Karpas-422 (cell line): ENCODE measurements at places on chromosomes 7 and 10.

DNA sequence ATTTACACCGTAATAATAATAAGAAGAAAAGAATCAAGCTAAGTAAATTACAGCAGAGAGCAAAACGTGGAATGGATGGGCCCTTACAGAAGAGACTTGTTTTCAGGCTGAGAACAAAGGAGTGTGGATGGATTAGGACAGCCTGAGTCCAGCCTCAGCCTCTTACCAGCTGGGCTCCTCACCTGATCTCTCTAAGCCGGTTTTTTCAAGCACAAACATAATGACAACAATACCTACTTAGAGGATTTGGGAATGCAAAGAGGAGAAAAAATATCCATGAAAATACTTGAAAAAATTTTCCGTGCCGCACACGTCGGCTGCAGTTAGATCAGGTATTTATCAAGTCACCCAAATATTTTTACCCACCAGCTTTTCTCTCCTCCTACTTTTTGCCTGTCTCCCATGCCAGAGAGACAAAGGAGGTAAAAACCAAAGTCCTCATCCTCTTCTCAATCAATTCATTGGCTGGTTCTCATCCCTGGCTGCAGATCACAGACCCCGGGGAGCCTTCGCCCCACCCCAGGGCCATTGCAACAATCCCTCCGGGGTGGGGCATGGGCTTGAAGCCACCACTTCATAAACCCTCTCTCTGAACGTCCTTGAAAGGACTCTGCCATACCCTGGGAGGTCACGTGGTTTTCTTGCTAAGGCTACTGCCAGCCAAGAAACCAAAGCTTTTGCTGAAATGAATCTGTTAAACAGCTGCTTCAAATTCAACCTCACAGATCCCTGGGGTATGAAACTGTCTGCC, 29.7 kb upstream of the GTF2I start:
- DNase-seq = no peak

DNA sequence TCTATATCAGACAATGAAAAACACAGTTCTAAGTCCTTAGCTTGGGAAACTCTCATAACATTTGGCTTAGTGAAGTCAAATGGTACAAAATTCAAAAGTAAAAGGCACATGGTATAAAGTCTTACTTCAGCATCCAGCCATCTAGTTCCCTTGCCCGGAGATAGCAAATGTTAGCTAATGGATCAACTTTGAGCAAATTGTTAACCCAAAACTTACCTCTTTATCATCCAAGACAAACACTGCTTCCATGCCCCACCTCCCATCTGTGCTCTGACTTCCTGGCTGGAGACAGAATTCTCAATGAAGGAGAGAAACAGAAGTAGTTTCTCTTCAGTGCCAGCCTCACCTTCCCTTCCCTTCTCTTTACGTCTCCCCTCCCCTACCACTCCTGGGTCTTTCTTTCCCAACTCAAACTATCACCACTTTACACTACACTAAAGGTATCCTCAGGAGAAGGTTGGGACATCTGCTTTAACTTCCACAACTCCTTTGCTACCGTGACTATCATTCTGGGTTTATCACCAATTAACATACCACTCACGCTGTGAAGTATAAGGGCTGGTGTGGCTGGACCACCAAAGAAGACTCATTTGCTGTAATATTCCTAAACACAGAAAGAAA, 21.2 kb upstream of the ZNRF2 start:
- no peak for DNase-seq

DNA sequence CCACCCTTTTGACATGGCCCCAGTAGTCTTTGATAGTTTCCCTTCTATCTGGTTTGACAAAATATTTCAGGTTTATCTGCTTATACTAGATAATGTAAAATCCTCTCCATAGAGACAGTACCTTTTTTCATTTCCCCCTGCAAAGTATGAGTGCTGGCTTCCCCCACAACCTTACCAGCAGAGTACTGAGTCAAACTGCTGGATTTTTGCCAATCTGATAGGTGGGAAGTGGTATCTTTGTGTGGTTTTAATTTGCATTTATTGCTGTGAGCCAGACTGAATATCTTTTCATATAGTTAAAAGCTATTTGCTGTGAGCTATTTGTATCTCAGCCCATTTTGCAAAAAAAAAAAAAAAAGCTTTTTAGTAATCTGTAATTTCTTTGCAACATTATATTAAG, 32.1 kb upstream of the HECTD2 start:
- no peak for DNase-seq

GRCh38 chr10:29356931-29357330, 68.1 kb downstream of the LYZL1 start:
- no peak for DNase-seq

DNA sequence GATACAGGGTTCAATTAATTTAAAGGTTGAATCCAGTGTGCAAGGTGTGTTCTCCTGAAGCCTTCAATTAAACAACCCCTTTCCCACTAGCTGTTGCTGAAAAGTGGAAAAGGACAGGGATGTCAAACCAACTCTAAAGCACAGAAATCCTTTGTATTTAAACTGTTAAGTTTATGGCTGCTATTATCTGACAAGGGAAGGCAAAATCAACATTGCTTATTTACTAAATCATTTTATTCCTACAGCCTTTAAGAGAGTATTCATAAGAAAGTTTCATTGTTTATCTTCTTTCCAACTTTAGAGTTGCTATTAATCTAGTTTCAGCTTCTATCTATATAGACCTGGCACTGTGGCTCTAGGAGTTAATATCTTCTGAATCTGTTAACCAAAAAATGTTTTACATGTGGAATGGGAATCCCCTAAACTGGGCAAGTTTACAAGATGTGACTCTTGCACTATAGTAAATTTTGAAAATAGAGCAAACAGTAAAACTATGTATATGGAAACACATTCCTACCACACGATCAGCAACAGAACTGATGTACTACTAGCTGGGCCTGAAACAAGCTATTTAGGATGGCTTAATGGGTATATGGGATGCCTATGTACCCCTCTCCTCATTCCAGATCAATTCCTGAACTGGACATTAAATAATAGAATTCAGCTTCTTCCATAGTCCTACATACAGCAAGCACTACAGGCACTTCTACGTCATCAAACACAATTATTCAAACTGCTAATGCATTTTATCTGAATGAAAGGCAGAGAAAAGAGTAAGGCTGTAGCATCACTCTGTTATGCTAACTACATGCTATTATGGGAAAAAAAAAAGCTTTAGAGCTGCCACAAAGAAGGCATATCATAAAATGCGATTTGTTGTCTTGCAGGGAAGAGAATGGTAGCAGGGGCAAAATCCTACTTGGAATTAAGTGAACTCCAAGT, 52.8 kb downstream of the CDK6 start:
- DNase-seq = no peak

- DNase-seq = no peak
Observed at GRCh38 chr7:51785876-51786275, 469.3 kb upstream of the COBL start.

GRCh38 chr7:44239361-44239760, 38.6 kb downstream of the YKT6 start:
- no peak for DNase-seq

DNA sequence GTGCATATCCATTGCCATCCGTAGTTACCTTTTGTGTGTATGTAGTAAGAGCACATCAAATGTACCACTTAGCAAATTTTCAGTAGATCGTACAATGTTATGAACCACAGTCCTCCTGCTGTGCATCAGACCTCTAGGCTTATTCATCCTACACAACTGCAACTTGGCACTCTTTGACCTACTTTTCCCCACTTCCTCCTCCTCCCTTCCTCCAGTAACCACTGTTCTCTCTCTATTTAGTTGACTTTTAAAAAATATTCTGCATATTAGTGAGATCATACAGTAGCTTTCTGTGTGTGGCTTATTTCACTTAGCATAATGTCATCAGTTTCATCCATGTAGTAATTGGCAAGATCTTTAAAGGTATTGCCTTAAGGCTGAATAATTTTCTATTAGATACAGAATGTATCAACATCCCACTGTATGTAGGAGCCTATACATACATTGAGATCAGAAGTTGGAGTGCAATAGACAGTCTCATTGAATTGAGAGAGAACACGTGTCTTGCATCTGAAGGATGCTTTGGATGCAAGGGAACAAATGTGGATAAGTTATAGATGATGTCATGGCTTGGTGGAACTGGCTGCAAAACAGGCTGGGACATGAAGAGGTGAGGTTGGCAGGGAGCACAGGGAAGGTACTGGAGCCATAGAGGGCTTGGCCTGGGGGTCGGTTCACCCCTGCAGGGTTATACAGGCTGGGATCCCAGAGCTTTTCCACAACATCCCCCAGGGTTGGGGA, 83.0 kb upstream of the FAM180A start:
- no peak for DNase-seq

- no peak for DNase-seq
Observed at GRCh38 chr10:87913156-87913921, 49.9 kb downstream of the PTEN start.

DNA sequence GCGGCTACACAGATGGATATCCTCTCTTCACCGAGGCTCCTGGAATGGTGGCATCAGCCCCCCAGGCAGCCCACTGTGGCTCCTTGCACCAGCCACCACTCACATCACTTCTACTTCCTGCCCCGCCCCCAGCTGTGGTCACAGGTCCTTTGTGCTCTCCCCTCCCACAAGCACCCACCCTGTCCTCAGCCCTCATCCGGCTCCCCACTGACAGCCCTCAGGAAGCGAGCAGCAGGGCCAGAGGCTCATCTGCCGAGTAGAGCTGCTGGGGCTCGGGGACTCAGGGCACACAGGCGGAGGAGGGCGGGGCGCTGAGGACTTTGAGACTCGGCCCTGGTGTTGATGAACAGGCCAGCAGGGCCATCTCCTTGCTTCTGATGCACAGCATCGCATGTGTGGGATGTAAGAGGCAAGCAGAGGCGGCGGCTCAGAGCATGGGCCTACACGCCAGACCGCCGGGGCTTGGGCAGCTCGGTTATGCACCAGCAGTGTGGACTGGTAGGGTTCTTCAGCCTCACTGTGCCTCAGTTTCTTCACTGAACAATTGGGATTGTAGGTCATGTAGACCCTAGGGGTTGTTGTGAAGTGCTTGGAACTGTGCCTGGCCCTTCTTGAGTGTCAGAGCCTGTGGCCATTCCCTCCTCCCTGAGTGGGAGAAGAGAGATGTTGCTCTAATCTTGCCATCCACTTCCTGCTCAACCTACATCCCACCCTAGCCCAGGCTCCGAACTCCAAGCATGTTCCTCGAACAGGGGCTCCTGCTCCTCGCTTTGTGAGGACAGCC, at the start of gene PRF1:
PRF1 (minus strand) TSS at position 77 of the 784 bp plus-strand sequence. CDS start 1,839 bp downstream, outside the sequence.
- no peak for DNase-seq

DNA sequence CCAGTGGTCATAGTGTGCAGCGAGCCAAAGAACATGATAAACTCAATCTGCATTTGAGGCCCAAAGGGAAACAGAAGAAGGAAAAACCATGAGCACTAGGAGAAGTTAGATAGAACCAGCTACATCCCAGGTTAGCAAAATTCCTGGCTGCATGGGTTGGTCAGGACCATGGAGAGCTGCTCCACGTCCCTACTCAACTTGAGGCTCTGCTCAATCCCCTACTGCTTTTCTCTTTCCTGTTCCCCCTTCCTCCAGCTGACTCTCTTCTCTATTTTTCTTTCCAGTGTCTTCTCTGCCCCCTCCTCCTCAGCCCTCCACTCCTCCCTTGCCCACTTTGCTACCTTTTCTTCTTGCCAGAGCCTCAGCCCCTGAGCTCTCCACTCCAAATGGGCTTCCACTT, 21.9 kb upstream of the VSIR start:
- peak; percentile 54 for DNase-seq

- DNase-seq = no peak
Observed at GRCh38 chr7:105206985-105207384, 181.7 kb downstream of the SRPK2 start.

- DNase-seq = no peak
Observed at GRCh38 chr10:116477986-116478664, 50.5 kb downstream of the PNLIPRP3 start.

GRCh38 chr10:112580267-112580666, 133.3 kb downstream of the VTI1A start:
- no peak for DNase-seq

- DNase-seq = no peak
Observed at GRCh38 chr10:58712982-58713381, 200.3 kb downstream of the BICC1 start.

DNA sequence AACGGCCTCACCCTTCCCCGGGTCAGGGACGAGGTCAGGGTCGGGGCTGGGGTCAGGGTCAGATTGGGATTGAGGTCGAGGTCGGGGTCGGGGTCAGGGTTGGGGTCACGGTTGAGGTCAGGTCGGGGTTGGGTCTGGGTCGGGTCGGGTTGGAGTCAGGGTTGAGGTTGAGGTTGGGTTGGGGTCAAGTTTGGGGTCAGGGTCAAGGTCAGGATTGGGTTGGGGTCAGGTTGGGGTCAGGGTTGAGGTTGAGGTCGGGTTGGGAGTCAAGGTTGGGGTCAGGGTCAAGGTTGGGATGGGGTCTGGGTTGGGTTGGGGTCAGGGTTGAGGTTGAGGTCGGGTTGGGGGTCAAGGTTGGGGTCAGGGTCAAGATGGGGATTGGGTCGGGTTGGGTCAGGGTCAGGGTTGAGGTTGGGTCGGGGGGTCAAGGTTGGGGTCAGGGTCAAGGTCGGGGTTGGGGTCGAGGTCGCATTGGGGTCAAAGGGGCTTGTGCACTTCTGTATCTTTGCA, 131.4 kb downstream of the VIPR2 start:
- DNase-seq = no peak

DNA sequence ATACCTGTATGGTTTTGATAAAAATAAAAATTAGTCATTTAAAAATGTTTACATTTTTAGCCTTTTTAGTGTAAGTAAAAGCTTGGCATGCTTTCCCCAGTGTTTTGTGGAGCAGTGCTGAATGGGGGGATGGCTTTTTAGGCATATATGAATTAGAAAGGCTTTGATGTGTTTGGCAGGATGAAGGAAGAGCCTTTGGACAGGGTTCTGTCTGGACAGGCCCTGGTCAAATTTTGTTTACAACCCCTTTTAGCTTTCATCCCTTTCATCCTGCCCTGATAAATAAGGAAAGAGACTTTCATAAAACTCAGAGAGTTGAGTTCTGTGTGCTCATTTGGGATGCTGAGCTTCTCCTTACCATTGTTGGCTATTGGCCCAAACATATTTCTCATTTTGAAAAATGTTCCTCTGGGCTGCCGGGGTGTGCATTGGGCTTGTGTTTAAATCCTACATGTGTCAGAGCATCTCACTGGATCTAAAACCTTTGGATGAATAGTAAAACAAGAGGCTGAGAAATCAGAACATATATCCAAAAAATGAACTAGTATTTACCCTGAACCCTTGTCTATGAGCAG, 68.1 kb upstream of the PHYHIPL start:
- no peak for DNase-seq

- DNase-seq = no peak
Observed at GRCh38 chr7:28700096-28700495, 258.0 kb downstream of the TRIL start.

DNA sequence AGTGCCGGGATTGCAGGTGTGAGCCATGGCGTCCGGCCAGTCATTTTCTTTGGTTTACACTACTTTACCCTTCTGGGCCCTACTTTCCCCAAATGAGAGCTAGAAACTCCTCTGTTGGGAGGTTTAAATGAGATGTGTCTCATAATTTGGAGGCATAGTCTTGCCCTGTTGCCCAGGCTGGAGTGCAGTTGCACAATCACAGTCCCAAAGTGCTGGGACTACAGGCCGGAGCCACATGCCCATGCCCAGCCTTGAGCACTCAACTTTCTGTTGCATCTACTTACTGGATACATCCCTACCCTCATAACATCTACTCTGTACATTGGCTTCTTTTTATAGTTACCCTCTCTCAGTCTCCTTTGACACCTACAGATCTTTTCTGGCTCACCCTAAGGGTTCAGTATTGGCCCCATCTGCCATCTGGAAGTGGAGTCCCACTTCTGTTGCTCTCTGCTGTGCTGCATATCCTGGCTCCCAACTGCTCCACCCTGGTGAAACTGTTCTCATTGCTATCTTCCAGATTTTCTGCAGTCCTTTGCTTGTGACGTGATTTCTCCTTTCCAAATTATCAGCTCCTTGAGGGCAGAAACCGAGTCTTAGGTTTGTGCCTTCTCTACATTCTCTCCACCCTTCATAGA, 8.4 kb downstream of the EIF4H start:
- DNase-seq = peak; percentile 49

GRCh38 chr7:55063061-55063460, 44.2 kb downstream of the EGFR start:
- DNase-seq = no peak
